H4 (cell line): ENCODE measurements at places on chromosomes 16 and 17. TPM values are rescaled to one million over a fixed set of nuclear protein-coding genes. Genes with fewer than 3 reads are reported as not detected.

GRCh38 chr16:54648575-54648974 is 282.1 kb upstream of the IRX5 start:
- DNase-seq = no peak

GRCh38 chr17:78912082-78912481 is 9.1 kb upstream of the CEP295NL start:
- DNase-seq = no peak

Gene MT4
- not detected in 2 replicates for total RNA-seq

GRCh38 chr16:85385463-85386331 is 227.4 kb upstream of the GSE1 start:
- no peak for DNase-seq

Gene LGALS3BP
- 742 and 897 TPM in 2 replicates for total RNA-seq

- DNase-seq = no peak
Observed at GRCh38 chr17:72259922-72260321, 139.1 kb downstream of the SOX9 start.
